ENCODE measurements at places on chromosomes 1 and 21.

DNA sequence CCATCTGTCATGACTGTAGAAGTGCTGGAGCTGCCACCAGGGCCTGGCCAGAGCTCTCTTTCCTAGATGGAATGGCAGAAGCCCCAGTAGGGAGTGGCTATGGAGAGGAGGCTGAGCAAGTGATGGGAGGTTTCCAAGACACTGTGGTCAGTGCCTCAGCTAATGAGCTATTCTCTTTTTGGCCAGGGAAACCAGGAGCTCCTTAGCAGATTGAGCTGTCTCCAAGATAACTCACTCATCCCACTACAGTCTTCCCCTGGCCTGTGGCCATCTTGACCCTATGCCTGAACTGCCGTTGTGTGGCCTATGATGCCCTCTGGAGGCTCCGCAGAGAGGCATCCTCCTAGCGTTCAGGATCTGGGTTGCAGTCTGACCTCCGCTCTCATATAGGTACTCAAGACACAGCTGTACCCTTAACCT lies 60.5 kb downstream of the ERI3 start:
- DNase-seq = no peak

DNA sequence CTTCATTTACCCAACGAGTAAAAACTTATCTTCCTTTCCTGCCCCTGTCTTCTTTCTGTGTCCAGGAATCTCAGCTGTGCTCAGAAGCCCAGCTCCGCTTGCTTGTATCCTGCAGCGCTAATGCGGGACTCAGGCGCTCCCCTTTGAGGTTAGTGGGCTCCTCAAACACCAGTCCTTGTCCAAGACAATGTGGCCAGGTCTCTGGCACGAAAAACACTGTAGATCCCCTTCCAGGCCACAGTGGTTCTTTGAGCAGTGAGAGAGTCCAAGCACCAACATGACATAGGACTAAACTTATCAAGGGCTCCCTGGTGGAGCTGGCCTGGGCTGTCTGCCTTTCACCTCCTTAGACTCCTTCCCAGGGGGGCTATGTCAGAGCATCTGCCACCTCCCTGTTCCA lies 53.7 kb downstream of the PLD5 start:
- no peak for DNase-seq

DNA sequence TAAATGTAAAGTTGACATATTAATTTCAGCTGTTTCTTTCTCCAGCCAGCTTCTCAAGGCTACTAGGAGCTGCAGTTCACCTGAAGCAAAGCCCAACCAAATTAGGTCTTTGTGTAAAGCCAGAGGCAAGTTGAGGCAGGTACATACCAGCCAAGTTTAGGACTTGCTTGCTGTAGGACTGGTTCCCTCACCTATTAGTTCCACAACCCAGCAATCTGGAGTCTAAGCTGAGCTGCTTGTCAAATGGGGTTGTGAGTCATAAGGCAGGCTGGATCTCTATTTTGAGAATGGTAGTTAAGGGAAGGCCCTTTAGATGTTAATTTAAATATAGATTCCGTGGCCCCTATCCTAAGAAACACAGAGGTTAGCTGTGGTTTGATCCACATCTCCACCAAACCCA lies 7.6 kb upstream of the FLG2 start:
- DNase-seq = no peak

DNA sequence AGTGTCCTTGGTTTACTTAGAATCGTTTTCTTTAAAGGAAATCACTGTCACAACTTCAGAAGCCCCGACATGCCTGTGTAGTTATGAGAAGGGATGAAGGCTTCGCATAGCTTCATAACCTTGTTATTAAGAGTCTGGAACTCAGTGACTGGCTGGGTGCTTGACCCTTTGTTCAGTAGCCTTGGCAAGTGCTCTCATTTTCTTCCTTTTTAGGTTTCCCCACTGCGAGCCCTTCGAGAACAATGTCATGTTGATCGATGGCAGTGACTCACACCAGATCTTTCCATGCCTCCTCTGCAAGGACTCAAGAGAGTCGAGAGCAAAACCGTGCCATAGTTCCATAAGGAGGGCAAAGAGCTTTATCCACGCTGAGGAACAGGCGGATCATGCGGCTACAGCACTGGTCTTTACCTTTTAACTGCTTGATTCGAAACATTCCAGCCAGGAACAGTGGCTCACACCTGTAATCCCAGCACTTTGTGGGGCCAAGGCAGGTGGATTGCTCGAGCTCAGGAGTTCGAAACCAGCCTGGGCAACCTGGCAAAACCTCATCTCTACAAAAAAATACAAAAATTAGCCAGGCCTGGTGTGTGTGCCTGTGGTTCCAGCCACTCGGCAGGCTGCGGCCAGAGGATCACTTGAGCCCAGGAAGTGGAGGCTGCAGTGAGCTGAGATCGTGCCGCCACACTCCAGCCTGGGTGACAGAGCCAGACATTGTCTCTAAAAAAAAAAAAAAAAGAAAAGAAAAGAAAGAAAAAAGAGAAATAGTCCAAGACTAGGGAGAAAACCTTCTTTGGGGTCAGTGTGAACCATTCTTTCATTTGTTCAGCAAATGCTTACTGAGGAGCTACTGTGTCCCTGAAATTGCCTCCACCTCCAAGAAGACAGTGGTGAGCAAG lies 95.4 kb upstream of the ERRFI1 start:
- DNase-seq = no peak

GRCh38 chr1:204882479-204882878 lies 11.8 kb downstream of the NFASC start:
- no peak for DNase-seq

DNA sequence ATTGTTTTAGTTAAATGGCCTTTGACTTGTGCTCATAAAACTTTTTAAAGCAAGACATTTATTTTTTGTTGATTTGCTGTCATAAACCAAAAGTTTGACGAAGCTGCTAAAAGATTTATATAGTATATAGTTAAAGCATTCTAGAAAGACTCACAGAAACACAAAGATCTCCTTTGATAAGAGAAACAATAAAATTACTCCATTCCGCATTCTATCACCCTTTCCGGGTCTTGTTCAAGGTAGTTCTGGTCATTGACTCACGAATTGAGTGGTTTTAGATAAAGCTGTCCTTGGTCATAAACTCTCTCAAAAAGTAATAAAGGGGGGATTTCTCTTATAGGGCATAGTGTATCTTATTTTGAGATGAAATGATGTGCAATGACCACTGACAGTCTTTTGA lies 1010.5 kb upstream of the NCAM2 start:
- no peak for DNase-seq

GRCh38 chr1:228364068-228364705 lies 42.4 kb downstream of the TRIM11 start:
- no peak for DNase-seq

- DNase-seq = no peak
Observed at GRCh38 chr1:65759516-65759915, 33.2 kb upstream of the PDE4B start.

DNA sequence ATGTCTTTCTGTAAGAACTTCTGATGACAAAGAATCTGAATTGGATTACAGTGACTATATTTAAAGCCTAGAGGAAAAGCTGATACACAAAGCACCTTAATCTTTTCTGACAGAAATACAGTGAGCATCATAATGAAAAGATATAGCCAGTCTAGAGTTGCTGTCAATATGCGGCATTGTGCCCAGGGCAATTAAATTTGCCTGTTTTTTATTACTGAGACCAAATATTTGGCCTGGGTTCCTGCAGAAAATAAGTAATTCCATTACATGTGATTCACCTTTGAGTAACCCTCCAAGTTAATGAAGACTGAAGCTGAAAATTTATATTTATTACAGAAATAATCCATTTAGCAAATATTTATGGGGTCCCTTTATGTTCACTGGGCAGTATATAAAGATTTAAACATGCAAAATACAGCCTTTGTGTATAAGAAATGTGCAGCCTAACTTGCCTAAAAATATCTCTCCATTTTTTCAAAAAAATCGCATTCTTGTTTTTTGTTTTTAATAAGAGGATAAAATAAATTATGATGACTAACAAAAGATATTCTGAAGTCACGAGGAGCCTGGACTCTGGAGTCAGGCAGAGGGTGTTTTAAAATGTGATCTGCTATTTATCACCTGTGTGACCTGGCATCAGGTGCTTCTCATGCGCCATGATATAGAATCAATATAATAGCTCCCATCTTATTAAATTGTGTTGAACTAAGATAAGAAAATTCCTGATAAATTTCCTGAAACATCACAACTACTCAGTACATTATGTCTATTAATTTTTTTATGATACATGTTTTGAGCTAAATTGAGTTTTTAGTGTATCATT lies 83.6 kb downstream of the SGIP1 start:
- no peak for DNase-seq

DNA sequence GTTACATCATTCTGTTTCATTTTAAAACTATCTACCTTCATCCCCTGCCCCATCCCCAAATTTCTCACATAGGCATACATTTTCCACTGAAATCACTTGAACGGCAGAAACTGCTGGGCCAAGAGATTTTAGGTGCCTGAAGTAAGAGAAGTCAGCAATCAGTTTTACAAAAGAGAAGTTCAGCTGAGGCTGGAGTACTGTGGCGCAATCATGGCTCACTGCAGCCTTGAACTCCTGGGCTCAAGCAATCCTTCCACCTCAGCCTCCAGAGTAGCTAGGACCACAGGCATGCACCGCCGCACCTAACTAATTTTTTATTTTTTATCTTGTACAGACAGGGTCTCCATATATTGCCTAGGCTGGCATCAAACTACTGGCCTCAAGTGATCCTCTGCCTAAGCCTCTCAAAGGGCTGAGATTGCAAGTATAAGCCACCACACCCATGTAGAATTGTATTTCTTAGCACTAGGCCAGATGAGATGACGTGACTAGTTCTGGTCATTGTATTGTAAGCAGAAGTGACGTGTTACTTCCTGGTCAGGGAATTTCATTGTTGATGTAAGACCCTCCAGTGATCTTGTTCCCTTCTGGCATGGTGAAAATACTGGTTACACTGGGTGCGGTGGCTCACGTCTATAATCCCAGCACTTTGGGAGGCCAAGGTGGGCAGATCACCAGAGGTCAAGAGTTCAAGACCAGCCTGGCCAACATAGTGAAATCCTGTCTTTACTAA lies 7.1 kb downstream of the BECN2 start:
- DNase-seq = no peak

DNA sequence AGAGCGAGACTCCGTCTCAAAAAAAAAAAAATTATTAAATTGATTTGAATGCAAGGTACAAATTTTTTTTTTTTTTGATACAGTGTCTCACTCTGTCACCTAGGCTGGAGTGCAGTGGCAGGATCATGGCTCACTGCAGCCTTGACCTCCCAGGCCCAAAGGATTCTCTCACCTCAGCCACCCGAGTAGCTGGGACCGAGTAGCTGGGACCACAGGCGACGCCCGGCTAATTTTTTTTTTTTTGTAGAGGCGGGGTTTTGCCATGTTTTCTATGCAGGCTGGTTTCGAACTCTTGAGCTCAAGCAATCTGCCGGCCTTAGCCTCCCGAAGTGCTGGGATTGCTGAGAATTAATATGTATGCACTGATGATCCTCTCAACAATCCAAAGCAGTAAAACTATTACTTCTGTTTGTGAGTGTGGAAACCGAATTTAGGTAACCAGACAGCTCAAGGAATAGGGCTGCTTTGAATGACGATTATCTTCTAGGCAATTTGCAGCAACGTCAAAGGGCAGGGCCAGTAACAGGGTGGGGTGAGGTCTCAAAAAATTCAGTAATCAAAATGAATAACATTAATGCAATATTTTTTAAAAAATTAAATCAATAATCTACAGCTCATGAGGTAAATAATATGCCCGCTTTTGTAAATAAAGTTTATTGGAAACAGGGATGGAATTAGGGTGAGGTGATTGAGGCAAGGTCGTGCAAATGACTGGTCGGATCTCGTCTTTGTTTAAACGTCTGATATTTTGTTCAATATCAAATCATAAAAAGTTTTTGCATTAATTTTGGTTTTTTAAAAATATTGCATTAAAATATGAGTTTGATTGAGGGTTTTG lies 1.2 kb downstream of the CLSPN start:
- DNase-seq = no peak

GRCh38 chr1:116962987-116963639 lies 38.4 kb upstream of the CD101 start:
- no peak for DNase-seq

- DNase-seq = no peak
Observed at GRCh38 chr21:19322360-19322759, 918.8 kb upstream of the TMPRSS15 start.

DNA sequence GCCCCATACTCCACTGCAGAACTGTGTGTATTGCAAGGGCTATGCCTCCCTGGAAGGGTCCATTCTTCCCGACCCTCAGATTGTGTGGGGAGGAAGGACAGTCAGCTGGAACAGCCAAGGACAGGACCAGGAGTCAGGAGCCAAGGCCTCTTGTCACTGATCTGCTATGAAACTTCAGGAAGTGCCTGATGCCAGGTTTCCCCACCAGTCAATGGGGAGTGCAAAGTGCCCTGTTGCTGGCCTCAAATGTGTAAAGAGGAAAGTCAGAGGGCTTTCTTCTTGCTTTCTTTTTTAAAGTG lies 168.8 kb downstream of the GRIK3 start:
- DNase-seq = no peak

DNA sequence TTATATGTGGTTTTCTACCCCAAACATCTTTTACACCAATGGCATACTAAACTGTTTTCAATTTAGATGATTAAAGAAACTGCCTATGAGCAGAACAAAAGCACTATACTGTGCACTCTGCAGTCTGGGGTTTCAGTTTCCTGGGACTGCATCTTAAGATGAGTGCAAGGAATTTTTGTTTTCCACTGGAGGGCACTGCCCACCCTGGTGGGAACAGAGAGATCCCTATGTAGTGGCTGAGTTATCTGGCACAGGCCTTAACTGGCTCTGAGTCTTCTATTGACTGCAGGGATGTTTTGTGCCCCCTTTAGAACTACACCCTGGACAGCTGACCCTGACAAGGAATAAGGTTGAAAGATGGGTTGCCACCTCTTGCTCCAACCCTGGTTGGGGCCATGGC lies 12.0 kb downstream of the PROK1 start:
- DNase-seq = no peak

- DNase-seq = no peak
Observed at GRCh38 chr21:42578034-42578433, 64.4 kb downstream of the SLC37A1 start.

DNA sequence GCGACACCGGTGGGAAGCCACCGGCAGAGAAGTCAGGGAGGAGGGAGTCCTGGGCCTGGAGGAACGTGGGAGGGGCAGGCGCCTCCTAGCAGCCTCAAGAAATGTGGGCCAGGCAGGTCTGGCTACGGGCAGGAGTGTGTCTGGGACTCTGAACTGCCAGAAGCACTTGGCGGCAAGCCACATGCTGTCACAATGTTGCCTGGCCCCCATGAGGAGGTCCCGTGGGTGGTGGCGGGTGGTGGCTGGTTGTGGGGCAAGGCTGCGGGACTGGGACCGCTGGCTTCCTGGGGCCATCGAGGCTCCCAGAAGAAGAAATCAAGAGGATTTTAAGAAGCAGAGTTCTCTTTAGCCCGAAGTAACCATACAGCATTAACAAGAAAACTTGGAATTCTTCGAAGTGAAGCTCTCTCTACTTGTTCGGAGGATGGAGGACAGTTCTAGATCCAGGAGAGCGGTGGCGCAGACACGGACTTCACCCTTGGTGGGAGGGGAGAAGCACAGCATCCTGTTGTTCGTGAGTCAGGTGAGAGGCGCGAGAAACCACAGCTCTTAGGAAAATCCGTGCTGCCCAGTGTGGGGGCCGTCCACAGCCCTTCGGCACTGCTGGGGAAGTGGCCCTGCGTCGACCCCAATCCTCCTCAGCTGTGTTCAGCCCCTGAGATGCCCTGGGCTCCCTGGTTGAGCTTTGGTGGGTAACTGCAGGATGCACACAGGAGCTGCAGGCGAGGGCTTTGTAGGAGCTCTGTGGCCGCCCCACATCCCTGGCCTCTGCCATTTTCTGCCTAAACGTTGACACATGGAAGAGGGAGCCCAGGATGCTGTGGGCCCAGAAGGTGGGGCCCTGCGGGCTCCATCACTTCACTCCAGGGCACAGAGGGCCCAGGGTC lies 12.4 kb downstream of the SKI start:
- DNase-seq = no peak
